ENCODE measurements at places on chromosomes 5 and 9.

GRCh38 chr9:90637626-90638025 lies 5.0 kb downstream of the DIRAS2 start:
- no peak for DNase-seq

DNA sequence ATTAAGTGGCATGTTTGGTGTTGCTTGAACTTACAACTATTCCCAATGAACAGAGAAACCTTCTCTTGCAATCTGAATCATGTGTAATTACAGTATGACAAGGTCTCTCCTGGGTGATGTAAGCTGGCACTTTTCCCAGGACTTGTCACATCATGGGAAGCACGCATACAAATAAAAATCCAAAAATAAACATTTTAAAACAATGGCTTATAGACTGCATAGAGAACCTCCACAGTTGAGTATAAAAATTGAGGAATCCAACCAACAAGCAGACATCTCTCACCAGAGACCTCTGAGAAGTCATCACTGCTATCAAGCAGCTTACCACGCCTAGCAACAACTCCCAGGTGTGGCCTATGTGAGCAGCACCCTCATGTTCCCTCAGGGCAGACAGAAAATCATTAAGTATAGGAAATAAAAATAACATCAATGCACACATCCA lies 3.9 kb downstream of the MLLT3 start:
- peak; percentile 25 for DNase-seq

GRCh38 chr9:17750269-17750668 lies 171.4 kb downstream of the SH3GL2 start:
- DNase-seq = no peak

- DNase-seq = no peak
These were observed 197.0 kb upstream of the SEMA6A start for GRCh38 chr5:116771466-116772151.

DNA sequence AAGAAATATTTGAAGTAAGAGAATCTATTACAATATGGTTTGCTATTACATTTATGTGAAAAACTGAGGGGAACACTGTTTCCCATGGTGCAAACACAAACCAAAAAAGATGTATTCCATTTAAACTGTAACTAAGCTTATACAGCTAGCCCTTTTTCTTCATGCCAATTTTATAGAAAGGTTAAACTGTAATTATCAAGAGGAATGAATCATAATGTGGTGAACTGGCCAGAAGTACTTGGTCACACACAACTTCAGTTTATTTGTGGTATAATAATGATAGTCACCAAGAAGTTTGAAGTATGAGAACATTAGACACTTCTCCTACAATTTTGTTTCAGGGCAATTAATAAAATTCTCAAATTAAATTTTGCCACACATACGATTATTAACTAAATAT lies 177.9 kb downstream of the XRCC4 start:
- DNase-seq = no peak

GRCh38 chr9:90895786-90896185 lies 94.2 kb downstream of the SYK start:
- no peak for DNase-seq

GRCh38 chr5:135851186-135851914 lies 16.9 kb downstream of the SLC25A48 start:
- DNase-seq = no peak

DNA sequence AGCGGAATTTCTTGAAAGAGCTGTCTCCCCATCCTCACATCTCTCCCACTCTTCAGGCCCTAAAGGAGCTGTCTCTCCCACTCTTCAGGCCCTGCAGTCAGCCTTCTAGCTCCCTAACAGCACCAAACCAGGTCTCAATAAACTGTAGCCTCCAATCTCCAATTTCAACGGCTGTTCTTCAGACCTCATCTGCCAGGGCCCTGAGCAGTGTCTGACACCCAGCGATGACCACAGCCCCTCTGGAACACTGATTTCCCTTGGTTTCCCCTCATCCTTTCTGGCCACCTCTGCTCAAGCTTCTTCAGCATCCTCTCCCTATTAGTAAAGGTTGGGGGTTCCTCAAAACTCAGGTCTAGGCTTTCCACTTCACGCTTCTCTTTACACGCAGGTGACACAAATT lies 1.6 kb upstream of the P4HA2 start:
- DNase-seq = no peak

GRCh38 chr5:125129151-125129806 lies 382.8 kb upstream of the ZNF608 start:
- DNase-seq = no peak

DNA sequence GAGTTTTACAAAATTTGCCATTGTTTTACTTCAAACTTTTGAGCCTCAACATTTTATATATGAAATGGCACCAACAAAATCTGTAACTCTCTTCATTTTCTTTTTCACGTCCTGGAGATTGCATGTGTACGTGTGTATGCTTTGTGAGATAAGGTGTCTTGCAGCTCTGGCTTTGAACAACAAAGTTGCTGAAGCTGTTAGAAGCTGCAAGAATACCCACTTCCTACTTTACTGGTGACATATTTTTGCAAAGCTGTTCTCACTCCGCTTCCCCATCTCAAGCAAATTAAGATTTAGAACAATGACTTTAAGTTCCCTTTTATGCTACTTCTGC lies 41.8 kb downstream of the FYB1 start:
- DNase-seq = no peak

GRCh38 chr5:122846051-122846550 lies 688 bp downstream of the SNX24 start:
- no peak for DNase-seq
